Natural killer cell treated with Interleukin-12 subunit alpha and Interleukin-12 subunit beta and Interleukin-15 and Interleukin-18, amount 100 ng/mL, for 72 hours (primary cell): ENCODE measurements at places on chromosomes 4 and X.

DNA sequence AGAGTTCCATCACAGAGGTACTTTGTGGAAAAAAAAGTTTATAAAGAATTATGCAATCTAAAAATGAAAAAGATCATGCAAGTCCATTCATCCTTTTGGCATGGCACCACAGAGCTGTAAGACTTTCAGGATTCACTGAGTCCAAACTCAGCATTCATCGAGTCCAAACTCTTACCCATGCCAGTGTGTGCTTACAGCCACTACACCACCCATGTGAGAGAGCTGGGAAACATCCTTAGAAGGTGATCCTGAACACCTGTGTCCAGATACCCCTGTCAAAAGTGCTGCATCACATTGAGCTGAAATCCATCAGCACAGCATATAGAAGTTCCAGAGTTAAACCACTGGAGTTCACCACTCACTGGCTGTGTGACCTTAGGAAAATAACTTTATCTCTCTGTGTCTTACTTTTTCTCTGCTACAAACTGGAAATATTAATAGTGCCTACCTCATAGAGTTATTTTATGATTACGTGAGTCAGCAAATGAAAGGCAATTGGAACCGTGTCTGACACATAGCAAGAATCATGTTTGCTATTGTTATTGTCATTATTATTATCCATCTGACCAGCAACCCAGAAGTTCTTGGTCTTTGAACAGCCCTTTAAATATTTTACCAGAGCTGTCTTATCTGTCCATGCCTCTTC is 115.0 kb upstream of the FTHL17 start:
- DNase-seq: no peak

GRCh38 chr4:138192113-138192512 is 50.0 kb downstream of the SLC7A11 start:
- DNase-seq: no peak

DNA sequence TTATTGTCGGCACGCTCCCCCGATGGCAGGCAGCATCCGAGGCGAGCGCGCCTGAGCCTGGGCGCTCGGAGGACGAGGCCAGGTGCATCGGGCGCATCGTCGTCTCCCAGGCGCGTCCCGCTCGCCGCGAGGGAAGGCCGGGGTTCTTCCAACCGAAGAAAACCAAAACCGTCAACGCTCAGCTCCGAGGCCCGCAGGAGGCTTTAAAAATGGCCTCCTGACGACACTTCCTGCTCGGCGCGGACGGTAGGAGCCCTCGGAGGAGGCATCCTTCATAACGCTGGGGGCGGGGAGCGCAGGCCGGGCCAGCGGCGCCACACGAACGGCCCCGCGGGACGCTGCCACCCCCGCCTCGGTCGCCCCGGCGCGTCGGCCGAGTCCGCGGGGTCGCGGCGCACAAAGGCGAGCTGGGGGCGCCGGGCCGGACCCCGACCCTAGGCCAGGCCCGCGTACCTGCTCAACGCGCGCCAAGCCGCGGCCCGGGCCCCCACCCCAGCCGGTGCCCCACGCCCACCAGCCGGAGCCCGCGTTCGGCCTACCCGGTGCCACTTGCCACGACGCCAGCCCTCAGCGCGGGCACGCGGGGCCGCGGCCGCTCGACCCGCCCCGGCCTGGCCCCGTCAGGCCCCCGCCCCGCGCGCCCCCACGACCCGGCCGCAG is 501 bp downstream of the ZNF518B start:
- peak; percentile 82 for DNase-seq

DNA sequence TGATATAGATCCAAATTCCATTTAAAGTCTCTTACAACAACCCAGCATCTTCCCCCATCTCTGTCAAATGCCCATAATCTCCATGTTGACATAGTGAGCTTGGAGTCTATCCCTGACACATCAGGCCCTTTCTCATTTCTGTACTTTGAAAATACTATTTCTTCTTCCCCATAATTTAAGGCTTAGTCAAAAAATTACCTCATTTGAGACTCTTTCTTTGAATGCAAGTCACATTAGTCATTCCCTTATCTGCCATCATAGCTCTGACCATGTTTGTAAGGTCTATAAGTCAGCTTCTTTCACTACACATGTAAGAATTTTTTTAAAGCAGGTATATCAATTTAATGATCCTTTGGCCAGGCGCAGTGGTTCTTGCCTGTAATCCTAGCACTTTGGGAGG is 99.9 kb downstream of the DDX60 start:
- DNase-seq: no peak

DNA sequence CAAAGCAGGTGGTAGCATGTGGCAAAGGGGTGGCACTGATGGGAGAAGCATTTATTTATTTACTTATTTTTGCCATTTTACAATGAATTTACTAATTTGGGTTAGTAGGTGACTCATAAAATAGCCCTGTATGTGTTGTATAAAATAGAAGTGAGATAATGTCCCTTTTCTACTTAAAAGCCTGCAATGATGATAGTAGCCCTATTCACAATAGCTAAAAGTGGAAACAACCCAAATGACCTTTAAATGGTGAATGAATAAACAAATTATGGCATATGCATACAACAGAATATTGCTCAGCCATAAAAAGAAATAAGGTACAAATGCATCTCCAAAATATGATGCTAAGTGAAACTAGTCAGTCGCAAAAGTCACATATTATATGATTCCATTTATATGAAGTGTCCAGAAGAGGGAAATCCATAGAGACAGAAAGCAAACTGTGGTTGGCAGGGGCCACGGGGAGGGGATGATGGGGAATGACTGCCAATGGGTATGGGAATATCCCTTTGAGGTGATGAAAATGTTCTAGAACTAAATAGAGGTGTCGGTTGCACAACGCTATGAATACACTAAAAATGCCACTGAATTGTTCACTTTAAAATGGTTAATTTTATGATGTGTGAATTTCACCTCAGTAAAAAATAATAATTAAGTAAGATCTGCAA is 35.8 kb upstream of the FAM9C start:
- no peak for DNase-seq

- no peak for DNase-seq
These were observed 3.0 kb downstream of the SSR4 start for GRCh38 chrX:153797415-153798015.
